NCI-H1092 (cell line): ENCODE measurements at places on chromosomes 7 and 10.

- no peak for DNase-seq
These were observed 158.2 kb downstream of the SRPK2 start for GRCh38 chr7:105230486-105230885.

GRCh38 chr10:81414038-81414437 is 461.0 kb upstream of the NRG3 start:
- DNase-seq: no peak

GRCh38 chr7:155919391-155920067 is 107.3 kb upstream of the SHH start:
- no peak for DNase-seq

DNA sequence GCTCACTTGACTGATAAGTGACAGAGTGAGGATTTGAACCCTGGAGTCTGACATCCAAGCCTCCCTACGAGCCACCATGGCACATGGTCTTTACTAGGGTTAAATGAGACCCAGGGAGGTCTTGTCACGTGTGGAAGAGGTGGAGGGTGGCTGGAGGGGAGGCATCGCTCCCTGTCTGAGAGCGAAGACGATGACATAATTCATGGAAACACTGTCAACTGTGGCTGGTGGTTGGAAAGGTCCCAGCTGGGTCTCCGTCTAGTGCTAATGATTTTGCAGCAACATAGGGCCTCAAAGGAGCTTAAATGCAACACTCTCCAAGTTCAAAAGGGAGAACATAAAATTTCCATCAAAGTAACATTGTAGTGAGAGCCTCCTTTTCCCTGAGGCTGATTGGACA is 99.9 kb upstream of the BAIAP2L1 start:
- no peak for DNase-seq

- DNase-seq: no peak
These were observed 8.7 kb downstream of the TTYH3 start for GRCh38 chr7:2640482-2640830.

- no peak for DNase-seq
These were observed 203.4 kb upstream of the AHR start for GRCh38 chr7:17094963-17095574.

DNA sequence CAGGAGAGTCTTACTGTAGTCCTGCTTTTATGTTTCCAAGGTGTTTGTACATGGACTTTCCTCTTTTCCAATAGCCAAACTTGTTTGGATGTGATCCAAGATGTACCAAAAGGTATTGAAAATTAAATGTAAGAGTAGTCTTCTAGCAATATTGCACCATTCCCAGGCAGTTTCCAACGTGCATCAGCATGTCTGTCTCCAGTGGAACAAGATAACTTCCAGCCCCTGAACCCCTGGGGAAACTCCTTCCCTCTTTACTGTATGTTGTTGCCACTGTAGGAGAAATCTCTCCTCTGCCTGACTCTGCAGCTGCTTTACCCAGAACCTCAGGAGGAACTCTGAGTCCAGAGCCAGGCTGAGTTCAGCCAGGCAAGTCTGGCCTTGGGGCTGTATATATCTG is 18.5 kb downstream of the ARMC10 start:
- DNase-seq: no peak

DNA sequence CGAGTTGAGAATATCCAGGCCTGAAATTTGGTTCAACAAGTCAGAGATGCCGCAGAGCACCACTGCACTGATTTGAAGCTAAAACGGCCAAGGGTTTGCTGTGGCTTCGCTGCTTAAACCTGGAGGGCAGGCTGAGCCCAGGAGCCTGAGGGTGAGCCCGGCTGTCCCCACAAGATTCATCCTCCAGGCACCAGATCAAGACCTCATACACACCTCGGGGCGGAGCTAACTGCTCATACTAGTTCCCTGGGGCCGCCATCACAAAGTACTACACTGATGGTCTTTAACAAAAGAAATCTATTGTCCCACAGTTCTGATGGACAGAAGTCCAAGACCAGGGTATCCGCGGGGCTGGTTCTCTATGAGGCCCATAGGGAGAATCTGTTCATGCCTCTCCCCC is 16.9 kb upstream of the TRIM56 start:
- no peak for DNase-seq

DNA sequence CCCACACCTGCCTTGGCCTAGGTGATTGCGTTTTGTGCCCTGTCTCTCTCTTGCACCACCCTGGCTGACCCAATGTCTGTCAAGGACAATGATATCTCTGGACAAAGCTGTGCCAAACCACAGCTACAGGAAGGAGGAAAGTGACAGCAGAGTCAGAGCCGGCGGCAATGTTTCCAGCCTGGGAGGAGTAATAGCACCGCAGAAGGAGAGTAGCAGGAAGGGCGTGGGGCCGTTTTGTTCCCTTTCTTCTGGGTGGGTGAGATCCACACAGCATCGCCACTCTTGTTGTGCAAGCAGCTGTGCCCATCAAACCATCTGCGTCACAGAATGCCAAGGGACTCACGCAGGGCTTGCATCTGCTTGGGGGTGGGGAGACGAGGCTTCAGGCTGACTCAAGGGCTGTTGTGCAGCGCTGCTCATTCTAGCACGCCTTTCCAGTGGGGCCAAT is 341.6 kb upstream of the AUTS2 start:
- DNase-seq: no peak

DNA sequence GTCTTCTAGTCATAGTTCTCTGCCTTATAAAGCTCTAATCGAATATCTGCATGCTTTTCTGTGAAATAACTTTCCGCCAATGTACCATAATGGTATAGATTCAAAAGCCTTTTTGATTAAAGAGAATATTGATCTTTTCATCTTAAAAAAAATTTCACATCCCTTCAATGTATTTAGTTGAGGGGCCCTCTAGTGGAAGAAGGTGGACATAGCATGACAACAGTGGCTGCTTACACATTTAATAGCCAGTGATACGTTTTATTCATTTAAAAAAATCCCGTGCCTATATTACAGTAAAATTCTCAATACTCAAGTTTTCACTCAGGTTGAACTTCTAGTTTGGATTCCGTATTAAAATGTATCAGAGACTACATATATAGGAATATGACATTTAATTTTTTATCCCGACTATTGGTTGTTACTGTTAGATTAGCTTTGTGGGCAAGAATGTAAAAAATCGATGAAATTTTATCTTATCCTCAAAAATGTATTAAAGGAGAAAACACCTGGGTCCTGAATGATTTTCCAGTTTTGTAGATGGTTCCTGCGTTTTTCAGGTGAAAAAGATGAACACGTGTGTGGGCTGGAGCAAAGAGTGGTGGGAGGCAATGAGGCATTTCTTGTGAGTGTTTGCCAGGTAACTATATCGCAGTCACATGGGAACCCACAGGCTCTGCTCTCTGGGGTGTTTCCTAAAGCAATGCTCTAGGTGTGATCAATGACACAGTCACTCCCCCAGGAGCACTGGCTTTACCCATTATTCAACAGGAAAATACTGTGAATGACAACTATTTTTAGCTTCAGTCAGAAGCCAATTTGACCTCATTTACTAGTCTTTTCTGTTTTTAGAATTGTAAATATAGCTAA is 24.1 kb upstream of the PNLIP start:
- no peak for DNase-seq

DNA sequence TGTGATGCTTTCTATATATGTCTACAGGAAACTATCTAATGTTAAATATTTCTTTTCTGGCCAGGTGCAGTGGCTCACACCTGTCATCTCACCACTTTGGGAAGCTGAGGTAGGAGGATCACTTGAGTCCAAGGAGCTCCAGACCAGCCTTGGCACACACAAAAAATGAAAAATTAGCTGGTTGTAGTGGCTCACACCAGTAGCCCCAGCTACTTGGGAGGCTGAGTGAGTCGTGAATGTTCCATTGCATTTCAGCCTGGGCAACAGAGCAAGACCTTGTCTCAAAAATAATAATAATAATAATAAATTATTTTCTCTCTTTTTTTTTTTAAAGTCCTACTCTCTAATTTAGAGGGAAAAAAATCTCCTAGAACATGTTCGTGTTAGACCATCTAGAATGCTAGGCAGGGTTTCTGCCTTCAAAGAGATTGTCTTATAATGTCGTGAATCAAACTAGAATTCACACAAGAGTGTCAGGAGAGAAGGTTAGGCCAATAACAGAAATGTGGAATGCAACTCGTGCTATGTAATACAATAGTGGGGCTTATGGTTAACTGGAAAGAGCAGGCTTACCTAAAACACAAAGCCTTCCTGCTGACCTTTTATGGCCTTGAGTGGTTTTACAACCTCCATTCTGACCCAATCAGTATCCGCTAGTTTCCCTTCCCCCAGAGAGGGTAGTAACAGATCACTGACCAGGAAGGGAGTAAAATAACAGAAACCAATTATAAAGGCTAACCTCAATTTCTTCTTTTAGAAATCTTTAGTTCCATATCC is 46.3 kb downstream of the MYOF start:
- DNase-seq: no peak

DNA sequence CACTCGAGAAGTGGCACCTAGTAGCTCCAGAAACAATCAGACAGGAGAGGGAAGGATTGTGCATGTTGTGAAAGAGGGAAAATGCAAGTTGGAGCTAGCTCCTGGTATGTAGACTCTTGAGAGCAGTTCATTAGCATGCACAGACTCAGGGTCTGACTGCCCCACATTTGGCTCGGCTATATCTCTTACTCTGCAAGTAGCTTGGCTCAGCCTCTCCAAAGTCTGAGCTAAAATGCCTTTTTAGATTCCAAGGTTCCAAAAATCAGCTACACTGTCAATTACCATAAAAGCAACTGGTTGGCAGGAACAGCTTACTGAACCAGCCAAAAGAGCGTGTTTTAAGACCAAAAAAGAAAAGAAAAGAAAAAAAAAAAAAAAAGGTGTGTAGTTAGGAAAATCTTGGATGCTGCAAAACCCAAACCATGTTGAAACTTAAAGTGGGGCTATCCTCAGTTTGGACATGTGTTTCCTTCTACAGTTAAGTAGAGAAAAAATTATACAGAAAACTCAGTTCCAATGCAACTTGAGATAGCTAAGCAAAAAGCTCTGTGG is 65.5 kb downstream of the MKX start:
- DNase-seq: no peak

DNA sequence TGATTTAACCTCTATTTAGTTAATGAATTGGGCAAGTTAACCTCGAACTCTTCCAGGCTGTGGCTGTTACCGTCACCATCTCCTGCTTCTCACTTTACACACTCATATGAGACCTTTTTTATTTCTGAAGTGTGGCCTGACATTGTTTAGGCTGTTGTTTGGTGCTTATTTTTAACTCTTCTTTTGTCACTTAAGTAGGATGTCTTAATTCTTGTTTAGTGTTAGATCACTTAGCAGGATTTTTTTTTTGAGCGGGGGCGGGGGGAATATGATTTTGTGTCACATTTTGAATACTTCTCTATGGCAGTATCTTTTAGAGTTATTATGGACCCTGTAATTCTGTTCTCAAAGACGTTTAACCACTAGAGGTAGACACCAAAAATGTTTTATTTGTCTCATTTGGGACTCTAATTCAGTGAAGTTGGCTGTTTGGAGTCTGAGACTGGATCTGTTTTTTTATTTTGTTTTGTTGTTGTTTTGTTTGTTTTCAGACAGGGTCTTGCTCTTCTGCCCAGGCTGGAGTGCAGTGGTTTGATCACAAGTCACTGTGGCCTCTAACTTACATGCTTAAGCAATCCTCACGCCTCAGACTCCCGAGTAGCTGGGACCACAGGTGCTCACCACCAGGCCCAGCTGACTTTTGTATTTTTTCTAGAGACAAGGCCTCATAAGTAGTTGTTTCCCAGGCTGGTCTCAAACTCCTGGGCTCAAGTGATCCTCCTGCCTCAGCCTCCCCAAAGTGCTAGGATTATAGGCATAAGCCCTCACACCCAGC is 73.5 kb downstream of the CUX1 start:
- DNase-seq: no peak

- no peak for DNase-seq
These were observed 96.8 kb upstream of the PHYHIPL start for GRCh38 chr10:59079386-59080226.

GRCh38 chr10:49620286-49620810 is 6.5 kb downstream of the CHAT start:
- DNase-seq: no peak

DNA sequence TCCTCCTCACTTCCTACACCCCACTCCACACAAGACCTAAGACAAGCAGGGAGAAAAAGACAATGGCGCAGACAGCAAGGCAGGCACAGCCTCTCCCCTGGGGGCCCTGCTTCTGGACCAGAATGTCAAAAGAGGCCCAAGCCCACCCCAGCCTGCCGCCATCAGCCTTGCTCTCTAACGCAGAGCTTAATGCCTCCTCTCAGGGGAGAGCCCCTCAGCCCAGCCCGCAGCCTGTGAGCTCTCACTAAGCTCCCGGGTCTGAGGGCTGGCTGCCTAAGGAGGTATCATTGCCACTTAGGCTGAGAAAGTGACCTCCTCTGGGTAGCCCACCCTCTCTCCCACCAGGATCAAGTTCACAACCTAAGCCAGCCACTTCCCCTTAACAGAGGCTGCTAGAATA is 16.7 kb downstream of the SLIT1 start:
- DNase-seq: no peak

DNA sequence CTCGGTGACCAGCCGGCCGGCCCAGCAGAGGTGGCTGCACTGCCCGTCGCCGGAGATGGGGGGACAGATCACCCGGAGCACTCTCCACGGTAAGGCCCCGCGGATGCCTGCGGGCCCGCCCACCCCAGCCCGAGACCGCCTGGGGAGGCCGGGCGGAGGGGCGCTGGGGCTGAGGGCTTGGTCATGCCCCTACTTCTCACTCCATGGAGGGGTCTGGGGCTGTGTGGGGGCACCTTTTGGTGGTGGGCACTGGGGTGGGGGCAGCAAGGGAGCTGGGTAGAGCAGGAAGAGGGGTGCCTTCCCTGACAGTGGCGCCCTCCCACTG is 61.8 kb downstream of the NEURL1 start:
- no peak for DNase-seq

DNA sequence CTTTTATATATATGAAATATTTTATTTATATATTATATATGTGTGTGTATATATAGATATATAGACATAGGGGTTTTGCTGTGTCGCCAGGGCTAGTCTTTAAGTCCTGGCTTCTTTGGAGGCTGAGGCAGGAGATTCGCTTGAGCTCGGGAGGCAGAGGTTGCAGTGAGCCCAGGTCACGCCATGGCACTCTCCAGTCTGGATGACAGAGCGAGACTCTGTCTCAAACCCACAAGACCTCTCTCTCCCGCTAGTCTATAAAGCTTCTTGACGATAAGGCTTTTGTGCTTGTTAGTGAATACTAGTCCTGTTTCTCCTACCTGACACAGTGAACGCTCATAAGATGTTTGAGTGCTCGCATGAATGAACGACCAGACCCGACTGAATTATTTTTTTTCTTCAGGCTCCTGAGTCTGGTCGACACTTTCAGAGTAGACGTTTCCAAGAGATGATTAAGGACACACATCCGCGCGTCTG is 577 bp upstream of the DDX21 start:
- peak; percentile 2 for DNase-seq
